Omental fat pad (tissue), 4 donors: ENCODE measurements at places on chromosomes 6 and 20. TPM values are rescaled to one million over a fixed set of nuclear protein-coding genes. Genes with fewer than 3 reads are reported as not detected.

Gene RHAG
- not detected for total RNA-seq

Gene CDH22
- 0.46 TPM for total RNA-seq

Gene C6orf15
- total RNA-seq: not detected

Gene PRR18
- 0.38 TPM for total RNA-seq

DNA sequence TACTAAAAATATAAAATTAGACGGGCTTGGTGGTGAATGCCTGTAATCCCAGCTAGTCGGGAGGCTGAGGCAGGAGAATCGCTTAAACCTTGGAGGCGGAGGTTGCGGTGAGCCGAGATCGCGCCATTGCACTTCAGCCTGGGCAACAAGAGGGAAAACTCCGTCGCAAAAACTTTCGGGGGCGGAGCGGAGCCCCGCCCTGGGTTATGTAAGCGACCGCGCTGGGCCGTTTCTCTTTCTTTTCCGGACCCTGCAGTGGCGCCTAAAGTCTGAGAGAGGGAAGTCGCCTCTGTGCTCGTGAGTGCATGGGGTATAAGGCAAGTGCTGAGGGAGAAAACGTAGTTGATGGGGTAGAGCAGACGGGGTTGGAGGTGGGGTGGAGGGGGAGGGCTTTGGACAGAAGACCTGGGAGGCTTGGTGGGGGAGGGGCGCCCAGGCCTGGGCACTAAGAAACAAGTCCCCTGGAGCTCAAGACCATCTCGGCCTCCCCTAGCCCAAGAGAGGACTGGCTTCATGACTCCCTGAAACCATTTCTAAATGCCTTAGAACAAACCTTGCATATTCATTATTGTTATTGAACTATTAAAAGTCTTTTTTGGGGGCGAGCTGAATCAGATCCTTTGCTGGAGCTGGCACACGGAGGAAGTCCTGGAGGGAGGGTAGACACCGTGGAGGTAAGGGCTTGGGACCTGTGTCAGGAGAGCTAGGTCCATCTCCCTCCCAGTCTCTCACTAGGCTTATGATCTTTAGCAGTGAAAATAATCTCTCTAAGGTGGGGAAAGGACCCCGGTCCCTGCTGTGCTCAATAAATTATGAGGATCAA, 2.7 kb upstream of the MICA start:
- peak; percentile 63 for DNase-seq

GRCh38 chr6:2853769-2854395, 12.2 kb upstream of the SERPINB1 start:
- DNase-seq: peak; percentile 75

DNA sequence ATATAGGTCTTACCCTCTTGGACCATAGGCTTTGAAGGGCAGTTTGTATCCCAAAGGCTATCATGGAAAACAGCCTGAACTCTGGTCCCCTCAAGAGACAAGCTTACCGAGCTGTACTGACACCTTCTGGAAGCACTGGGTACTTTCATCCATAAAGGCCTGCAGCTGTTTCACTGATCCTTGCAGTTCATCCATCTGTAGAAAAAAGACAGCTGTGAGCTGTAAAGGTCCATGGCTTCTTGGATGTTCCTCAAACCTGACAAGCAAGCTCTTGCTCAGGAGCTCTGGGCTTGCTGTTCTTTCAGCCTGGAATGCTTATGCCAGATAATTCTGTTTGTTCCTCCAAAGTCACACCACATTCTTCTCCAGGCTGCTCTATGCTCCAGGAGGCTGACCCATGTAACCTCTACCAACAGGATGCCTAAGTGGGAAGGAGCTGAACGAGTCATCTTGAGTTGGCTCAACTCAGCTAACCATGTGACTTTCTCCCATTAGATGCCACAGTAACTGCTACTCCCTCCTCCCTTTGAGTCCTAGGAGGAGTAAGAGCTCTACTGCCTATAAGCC, 8.8 kb upstream of the NDRG3 start:
- DNase-seq: no peak

DNA sequence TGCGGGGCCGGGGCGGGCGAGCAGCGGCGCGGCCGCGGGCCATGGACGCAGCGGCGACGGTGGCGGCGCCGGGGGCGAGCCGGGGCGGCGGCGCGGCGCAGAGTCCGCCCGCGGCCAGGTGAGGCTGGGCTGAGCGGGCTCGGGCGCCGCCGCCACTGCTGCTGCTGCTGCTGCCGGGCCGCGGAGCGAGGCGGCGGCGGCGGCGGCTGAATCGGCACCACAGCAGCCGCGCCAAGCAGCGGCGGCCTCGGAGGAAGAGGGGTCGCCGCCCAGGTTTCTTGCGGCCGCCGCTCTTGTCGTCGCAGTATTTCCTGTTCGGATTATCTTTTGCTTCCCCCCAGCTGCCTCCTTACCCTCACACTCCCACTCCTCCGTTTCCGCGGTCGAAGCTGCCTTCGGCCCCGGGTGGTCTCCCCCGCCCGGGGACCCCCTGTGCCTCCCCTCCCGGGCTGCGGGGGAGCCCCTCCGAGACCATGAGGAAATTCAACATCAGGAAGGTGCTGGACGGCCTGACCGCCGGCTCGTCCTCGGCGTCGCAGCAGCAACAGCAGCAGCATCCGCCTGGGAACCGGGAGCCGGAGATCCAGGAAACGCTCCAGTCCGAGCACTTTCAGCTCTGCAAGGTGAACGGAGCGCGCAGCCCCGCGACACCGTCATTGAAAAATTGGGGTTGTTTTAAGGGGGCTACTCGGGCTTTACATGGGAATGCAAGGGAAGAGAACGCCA, at the start of gene STXBP5:
TSS of gene STXBP5 (plus strand) at position 358 of the 726 bp plus-strand sequence. CDS start at position 474, 116 bp downstream.
- DNase-seq: no peak

DNA sequence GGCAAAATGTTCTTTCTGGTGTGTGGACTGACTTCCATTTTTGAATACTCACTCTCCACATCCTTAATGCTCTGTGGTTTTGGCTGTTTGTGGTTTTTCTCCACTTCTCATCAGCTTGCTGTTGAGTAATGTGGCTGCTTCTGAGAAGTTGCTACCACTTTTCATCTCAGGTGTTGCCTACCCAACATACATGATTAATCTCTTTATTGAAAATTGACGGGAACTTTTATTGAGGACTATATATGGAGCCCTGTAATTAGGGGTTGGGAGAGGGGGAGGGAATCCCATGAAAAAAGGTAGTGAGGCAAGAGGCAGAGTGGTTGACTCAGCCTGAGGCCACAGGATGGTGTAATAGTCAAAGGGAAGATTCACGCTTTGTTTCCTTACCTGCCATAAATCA, 17.6 kb downstream of the IL22RA2 start:
- no peak for DNase-seq

DNA sequence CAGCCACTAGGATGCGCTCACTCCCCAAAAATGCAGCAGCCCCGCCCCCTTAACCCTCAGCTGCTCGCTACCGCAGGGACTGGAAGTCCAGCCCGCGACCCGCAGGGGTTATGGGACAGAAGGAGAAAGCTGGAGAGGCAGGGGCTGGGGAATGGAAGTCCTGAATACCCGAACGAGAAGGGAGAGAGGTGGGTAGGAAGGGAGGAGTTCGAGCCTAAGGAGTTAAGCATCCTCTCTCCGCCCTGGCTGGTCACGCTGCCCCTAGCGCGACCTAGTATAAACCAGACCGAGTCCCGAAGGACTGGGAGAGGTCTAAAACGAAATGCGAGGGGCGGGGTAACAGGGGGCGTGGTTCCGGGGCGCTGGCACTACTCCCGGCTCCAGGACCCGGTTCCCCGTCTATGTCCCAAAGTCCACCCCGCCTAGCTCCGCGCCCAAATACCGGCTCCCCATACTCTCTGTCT, 448 bp upstream of the DDAH2 start:
- peak; percentile 88 for DNase-seq
